ENCODE measurements at places on chromosomes 13 and 19.

DNA sequence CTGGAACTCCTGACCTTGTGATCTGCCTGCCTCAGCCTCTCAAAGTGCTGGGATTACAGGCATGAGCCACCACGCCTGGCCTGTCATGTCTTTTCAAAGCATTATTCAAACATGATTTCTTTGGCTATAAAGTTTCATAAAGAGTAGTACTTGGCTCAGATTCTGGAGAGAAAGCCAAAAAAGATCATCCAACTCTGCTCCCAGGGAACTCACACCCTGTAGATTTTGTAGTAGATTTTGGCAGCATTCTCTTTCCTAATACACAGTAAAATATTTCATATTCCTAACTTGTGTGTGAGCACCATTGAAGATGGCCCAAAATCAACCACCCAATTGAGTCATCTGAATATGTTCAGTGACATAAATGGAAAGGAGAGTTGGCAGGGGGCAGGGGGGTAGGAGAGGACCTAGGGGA lies 48.4 kb downstream of the CAB39L start:
- no peak for ATAC-seq

GRCh38 chr13:42533336-42533591 lies 40.7 kb upstream of the TNFSF11 start:
- no peak for ATAC-seq

GRCh38 chr13:69094485-69094884 lies 1013.1 kb upstream of the ATXN8OS start:
- no peak for ATAC-seq

DNA sequence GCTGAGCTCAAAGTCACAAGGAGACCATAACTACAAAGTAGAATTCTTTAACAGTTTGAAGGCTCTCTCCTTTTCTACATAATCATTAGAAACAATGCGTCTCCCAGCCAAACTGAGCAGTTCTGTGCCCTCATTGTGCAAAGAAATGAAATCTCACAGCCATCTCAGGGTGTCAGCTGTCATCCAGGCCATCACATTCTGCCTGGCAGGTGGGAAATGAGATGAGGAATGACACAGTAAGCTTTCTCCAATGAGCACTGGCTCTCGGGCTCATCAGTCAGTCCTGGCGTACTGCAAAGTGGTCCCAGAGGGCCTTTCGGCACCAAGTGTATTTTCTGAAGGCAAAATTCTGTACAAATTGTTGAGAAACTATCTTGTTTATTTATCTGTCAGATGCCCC lies 306.5 kb downstream of the KCTD12 start:
- ATAC-seq, result no peak

- no peak for ATAC-seq
Observed at GRCh38 chr13:114243971-114244370, 9.3 kb downstream of the CDC16 start.

GRCh38 chr13:65868099-65868498 lies 1362.0 kb downstream of the PCDH9 start:
- ATAC-seq, result no peak

- ATAC-seq, result no peak
Observed at GRCh38 chr19:3538258-3538929, 580 bp upstream of the TEKTIP1 start.

DNA sequence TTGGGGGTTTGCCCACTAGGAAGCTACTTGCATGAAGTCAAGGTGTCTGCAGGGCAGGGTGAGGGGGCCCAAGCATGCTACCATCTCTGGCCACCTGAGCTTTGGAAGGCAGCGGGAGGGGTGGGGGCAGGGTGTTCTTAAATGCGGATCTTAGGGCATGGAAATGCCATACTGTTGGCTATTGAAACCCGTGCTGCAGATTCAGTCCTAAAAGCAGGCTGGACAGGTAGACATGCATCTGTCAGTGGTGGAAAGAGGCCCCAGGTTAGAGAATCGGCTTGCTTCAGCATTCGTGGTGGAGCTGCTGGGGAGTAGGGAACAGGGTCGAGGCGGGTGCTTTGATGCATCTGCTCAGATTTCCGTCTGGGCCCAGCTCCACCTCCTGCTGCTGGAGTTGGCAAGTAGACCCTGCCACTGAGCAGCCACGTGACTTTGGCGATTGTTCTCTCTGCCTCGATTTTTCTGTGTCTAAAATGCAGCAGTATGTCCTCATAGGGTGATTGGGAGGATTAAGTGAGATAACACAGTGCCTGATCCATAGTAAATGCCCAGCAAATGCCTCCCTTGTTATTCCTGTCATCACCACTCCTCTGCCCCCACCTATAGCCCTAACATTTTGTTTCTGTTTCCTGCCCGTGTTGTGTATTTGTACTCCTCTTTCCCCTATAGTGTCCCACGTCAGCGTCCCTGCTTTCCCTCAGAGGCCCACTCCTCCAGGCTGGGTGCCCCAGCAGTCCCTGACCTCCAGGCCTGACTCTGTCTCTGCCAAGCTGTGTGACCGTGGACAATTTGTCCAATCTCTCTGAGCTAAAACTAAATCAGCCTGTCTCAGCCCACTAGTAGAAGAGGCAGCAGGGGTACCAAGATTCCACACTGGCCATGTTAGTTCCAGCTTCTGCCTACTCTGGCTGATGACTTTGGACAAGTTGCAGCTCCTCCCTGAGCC lies 5.8 kb downstream of the PPP1R37 start:
- ATAC-seq, result no peak

All from stimulated activated memory B cell treated with anti-CD40 and anti-IgM and Interleukin-4, amounts not matched to agents 10 μg/mL and 1 μg/mL and 100 μg/mL, for 72 hours (primary cell).